ENCODE measurements at places on chromosomes 7 and 10.

DNA sequence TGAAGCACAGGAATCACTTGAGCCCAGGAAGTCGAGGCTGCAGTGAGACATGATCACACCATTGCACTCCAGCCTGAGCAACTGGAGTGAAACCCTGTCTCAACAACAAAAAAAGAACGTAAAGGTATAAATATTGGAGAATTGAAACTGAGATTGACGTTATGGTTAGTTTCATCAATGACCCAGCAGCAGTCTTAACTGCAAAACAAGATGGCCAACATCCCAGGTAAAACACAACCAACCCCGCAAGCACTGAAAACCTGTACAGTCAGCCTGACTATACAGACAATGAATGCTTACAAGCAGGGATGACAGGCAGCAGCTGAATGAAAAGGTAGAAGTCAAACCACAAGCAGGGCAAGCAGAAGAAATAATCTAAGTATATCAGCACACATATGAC is 34.7 kb downstream of the WAPL start:
- DNase-seq, result no peak

DNA sequence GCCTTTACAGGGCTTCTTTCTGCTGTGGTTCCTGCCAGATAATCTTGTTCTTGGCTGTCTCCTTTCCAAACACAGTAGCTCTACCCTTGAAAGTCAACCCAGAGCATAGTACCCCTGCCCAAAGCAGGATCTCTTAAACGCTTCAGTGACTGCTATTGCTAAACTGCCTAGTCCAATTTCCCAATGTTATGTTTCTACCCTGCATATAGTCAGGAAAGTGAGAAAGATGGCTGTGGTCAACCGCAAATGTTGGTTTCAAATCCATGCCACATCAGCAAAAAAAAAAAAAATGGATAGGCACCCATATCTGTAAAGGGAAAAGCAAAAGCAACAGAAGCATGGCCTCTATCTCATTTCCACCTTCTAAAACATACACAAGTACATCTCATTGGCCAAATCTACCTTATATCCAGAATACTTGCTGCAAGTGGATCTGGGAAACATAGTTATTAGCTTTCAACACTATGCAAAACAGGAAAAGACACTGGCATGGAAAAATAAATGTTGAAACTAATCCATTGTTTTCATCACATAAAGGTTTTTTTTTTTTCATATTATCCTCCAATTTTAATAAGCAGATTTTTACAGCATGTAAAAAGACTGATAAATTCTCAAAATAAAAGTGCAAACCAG is 59.8 kb downstream of the DNAJC1 start:
- DNase-seq, result no peak

- no peak for DNase-seq
These were observed 10.4 kb downstream of the WASL start for GRCh38 chr7:123738356-123738755.

- DNase-seq, result no peak
These were observed 104.5 kb upstream of the INSYN2A start for GRCh38 chr10:127300868-127301321.

GRCh38 chr7:47185170-47185569 is 396.7 kb downstream of the TNS3 start:
- DNase-seq, result no peak

DNA sequence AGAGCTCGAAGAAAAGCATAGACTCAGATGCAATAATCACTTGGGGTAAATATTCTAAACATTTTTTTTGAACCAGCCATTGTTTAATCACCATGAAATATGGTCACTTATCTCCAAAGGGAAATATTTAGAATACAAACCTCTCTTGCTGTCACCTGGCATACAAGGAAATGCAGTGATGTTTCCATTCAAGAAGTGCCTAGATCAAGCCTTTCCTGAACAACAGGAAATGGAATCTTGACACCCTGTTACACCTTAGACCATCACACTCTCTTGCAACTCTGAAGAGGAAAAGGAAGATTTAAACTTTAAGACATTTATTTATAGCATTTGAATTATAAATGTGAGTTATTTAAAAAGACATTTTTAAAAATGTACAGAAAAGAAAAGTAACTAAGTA is 263.0 kb upstream of the BMPER start:
- no peak for DNase-seq

DNA sequence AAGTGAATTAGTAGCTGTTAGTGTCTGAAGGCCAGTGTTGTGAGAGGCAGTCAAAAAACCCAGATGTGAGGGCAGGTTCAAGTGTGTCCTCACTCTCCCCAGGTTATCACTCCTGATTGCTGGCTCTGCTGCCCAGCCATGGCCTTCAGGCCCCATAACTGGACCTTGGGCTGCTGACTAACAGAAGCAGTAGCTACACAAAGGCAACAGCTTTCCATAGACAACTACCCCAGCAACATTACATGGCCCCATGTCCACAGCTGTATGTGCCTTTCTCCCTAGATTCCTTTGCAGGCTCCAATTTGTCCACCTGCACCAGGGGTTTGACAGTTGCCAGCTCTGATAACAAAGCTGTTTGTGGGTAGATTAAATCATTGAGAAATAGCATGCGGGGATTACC is 297.8 kb downstream of the ARL4A start:
- DNase-seq, result no peak

GRCh38 chr7:41010967-41011366 is 691.9 kb downstream of the INHBA start:
- no peak for DNase-seq

GRCh38 chr10:16828701-16829175 is 11.5 kb upstream of the RSU1 start:
- DNase-seq, result no peak

GRCh38 chr10:80491251-80492102 is 37.4 kb downstream of the TSPAN14 start:
- no peak for DNase-seq

- DNase-seq, result no peak
These were observed 291.2 kb downstream of the HGF start for GRCh38 chr7:81478664-81479063.

DNA sequence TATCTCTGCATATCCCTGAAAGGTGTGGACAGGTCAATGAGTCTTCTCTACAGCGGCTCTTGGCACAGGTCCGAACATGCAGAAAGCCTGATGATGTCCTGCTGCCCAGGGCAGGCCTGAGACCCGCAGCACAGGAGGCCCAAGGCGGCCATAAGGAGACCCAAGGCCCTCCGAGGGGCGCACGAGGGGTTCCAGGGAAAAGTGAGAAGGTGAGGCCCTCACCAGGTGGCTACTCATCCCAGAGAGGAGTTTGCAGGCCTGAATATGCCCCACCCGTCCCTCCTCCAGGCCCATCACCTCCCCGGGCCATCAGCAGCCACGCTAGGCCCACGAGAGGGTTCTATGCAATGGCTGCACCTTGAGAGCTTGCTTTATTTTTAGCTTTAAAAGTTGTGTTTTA is 173.4 kb upstream of the RHEB start:
- no peak for DNase-seq

GRCh38 chr10:5411941-5412276 is 448 bp upstream of the NET1 start:
- no peak for DNase-seq

GRCh38 chr10:70139151-70139996 is 6.7 kb upstream of the AIFM2 start:
- DNase-seq, result no peak

GRCh38 chr7:7251742-7252141 is 69.4 kb downstream of the C1GALT1 start:
- DNase-seq, result no peak

DNA sequence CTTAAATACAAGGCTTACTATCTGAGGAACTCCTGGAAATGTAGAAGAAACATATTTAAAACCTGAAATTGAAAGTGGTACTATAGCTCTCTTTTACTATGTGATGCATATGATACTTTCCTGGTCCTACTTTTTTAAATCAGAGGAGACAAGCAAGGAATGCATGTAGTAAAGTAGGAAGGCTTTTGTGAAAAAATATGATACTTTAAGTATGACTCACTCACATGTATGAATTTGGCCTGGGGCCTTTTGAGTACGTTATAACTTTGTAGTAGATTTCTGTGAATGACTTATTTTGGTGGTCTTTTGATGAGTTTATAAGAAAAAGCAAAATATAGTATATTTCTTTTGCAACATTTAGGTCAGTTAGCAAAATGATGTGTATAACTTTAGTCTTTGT is 53.8 kb downstream of the TAX1BP1 start:
- no peak for DNase-seq

GRCh38 chr10:37434091-37434490 is 308.7 kb downstream of the ANKRD30A start:
- DNase-seq, result peak; percentile 41

- DNase-seq, result no peak
These were observed 15.1 kb upstream of the DENND2A start for GRCh38 chr7:140655511-140656408.

DNA sequence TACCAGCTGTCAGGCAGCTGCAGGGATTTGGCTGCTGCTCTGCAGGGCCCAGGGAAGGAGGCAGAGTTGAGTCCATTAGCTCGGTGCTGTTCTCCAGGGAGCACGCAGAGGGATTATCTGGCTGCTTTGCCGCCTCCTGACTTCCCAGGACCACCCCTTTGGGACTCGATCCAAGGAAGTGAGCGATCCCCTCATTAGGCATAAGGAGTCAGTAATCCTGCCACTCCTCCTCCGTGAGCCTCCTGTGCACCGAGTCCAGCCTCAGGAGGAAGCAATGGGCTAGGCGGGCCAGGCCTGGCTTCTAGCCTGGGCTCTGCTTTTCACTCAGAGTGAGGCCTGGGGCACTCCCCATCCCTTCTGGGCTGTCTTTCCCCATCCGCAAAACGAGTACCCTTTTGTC is 417.9 kb downstream of the RPS24 start:
- no peak for DNase-seq

GRCh38 chr7:24604630-24605029 is 31.4 kb downstream of the PALS2 start:
- no peak for DNase-seq

DNA sequence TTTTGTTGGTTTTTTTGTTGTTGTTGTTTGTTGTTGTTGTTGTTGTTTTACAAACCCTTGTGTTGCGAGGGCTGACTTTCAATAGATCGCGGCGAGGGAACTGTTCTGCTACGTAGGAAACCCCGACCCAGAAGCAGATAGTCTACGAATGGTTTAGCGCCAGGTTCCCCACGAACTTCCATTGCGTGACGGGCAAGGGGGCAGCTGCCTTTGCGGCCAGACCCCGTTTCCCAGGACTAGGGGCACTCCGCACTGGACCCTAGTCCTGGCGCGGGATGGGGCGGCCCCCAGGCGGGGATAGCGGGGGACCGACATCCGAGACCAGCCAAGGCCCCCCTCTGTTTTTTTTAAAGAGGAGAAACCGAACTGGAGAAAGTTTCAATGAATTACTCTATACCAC is 119.6 kb downstream of the LRRTM3 start:
- no peak for DNase-seq

DNA sequence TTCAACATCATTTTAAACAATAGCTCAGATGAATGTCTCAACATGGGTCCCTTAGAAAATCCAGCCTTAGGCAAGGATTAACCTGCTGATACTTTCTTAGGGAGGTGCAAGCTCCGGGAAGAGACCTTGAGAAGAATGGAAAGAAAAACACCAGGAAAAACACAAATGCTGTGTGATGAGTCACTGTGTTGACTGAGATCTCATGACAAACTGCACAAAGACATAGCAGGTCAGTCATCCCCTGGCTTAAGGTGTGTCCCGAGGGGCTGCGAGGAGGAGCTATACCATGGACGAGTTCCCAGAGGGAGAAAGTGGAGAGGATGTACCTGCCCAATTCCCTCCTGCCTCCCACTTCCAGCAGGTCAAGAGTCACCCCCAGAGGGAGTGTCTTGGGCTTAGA is 98.0 kb downstream of the TEX36 start:
- no peak for DNase-seq

DNA sequence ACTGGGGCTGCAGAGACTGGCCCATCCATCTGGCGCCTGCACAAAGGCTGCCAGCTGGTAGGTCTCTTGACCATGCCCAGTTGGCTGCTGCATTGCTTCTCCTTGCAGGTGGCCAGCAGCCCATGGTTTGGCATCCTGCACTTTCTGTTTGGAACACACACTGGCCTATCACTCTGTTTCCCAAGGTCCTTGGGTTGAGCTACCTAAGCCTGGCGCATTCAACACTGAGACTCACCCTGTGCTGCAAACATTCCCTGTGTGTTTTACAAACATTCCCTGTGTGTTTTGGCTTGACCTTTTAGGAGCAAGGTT is 55.5 kb downstream of the TACR2 start:
- DNase-seq, result no peak

GRCh38 chr7:84009782-84010181 is 184.8 kb downstream of the SEMA3A start:
- DNase-seq, result no peak

DNA sequence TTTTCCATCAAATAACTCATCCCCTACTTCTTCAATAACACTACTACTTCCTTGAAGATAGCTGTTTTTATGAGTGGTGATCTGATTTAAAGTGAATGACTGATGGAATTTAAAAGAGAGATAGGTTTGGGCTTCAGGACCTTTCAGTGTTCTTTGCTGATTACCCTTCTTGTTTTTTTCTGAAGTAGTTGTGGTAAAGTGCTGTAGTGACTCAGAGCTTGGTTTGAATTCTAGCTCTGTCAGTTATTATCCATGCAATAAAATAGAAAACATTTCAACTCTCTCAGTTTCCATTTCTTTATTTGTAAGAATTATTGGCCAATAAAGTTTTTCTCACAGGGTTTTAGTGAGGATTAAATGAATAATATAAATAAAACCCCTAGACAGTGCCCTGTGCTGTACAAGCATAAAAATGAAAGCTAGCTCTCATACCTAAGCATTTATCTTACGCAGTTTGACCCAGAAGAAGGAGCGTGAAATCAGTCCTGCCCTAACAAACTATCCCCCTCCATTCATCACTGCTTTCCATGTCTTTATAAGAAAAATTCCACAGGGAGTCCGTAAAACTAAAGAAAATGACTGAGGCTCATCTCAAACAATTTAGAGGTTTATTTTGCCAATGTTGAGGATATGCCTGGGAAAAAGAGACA is 25.1 kb upstream of the AKAP9 start:
- DNase-seq, result no peak

DNA sequence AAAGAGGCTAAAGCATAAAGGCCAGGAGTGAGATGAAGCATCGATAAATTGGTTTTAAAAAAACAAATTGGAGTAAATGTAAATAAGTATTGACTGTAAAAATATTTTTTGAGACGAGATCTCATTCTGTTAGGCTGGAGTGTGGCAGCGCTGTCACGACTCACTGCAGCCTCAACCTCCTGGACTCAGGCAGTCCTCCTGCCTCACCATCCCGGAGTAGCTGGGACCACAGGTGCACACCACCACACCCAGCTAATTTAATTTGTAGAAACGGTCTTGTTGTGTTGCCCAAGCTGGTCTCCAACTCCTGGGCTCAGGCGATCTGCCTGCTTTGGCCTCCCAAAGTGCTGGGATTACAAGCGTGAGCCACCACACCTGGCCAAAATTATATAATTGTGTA is 17.8 kb downstream of the HNRNPA2B1 start:
- DNase-seq, result no peak

- no peak for DNase-seq
These were observed 23.9 kb upstream of the TMEM273 start for GRCh38 chr10:49212076-49212475.

DNA sequence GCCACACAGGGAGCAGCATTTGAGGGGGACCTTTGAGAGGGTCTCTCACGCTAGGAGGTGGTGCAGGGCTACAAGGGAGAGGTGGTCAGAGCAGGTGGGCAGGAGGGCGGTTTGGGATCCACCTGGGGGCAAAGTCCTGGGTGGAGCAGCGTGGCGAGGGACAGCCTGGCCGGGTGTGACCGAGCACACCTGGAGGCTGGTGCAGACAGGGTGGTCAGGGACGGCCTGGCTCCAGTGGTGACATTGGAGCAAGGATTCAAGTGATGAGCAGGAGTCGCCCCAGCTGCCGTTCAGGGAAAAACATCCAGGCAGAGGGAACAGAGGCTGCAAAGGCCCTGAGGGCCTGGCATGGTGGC is 36.0 kb downstream of the CLIP2 start:
- DNase-seq, result no peak

GRCh38 chr7:119572541-119572940 is 700.4 kb upstream of the KCND2 start:
- DNase-seq, result no peak
